ENCODE measurements at places on chromosomes 6 and 20. TPM values are rescaled to one million over a fixed set of nuclear protein-coding genes. Genes with fewer than 3 reads are reported as not detected.

The COL9A1 gene
- total RNA-seq: not detected

The TREM2 gene
- total RNA-seq: not detected

The SAPCD1 gene
- 13.2 TPM for total RNA-seq

The UBD gene
- not detected for total RNA-seq

The HDAC2 gene
- 101 TPM for total RNA-seq

The TMEM217 gene
- total RNA-seq: 2.5 TPM

GRCh38 chr20:51412951-51413481 is 129.5 kb downstream of the NFATC2 start:
- H3K27me3 ChIP-seq: no peaks in the 10 kb centered on the region
- peaks cover 60% of the 10 kb centered on the region for H3K36me3 ChIP-seq
- no peak for DNase-seq
- no peak overlapping the region for H3K4me3 ChIP-seq
- H3K27ac ChIP-seq: no peak overlapping the region
- peaks cover 76% of the 10 kb centered on the region for H3K4me1 ChIP-seq

DNA sequence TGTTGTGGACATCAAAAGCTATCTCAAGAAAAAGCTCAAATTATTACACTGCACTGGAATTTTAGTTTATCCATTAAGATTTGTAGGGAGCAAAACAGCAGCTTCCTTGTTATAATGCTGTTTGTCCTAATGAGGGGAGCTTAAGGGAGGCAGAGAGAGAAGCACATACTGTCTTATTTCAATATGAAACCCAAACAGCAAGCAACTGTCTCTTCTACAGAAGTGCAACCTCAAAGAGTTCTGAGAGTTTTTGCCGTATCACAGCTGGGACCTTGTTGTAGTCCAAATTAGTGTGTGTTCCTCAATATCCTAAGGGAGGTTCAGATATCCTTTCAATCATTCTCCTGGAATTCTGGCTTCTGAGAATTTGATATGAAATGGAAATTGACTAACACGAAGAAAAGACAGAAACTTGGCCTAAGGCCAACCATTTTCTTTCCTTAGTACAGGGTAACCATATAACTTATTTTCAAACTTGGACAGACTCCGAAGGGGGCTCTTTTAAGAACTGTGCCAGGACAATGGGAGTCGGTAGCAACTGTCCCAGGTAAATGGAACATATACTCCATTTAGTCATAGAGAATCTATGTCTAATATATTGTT is 149.3 kb upstream of the CCN2 start:
- no peak overlapping the region for H3K27ac ChIP-seq
- H3K4me3 ChIP-seq: no peak overlapping the region
- no peak for DNase-seq
- H3K27me3 ChIP-seq: peaks cover 2% of the 10 kb centered on the region
- no peaks in the 10 kb centered on the region for H3K4me1 ChIP-seq

GRCh38 chr20:45016089-45016671 is 49.9 kb downstream of the STK4 start:
- peak overlapping the region; percentile 80 for H3K27ac ChIP-seq
- H3K4me1 ChIP-seq: peaks cover 58% of the 10 kb centered on the region
- no peaks in the 10 kb centered on the region for H3K27me3 ChIP-seq
- H3K36me3 ChIP-seq: peaks cover 54% of the 10 kb centered on the region

- H3K27ac ChIP-seq: no peak overlapping the region
- DNase-seq: no peak
- H3K36me3 ChIP-seq: no peaks in the 10 kb centered on the region
- H3K27me3 ChIP-seq: peaks cover 4% of the 10 kb centered on the region
- H3K4me1 ChIP-seq: peaks cover 12% of the 10 kb centered on the region
Observed at GRCh38 chr6:87913974-87914373, 133.7 kb upstream of the SPACA1 start.

DNA sequence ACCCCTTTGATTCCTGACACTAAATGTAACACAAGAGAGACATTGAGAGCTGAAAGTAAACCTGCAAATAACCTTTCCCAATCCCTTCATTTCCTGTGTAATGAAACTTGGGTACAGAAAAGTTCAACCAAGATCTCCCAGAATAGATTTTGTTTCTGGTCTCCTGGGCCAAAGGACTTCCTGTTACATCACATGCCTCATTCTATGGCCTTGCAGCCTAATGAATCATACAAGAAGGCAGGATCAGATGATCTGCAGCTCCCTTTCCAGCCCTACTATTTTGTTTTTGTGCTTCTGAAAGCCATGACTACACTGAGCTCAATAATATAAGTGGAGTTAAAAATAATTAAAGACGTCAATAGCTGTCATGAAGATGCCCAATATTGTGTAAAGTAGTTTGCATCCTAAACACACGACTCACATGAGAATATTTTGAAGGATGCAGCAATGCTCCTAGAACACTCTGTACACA is 73.4 kb upstream of the NOX3 start:
- peaks cover 21% of the 10 kb centered on the region for H3K4me1 ChIP-seq
- no peak overlapping the region for H3K27ac ChIP-seq
- peaks cover 5% of the 10 kb centered on the region for H3K36me3 ChIP-seq
- H3K27me3 ChIP-seq: no peaks in the 10 kb centered on the region
- no peak overlapping the region for H3K4me3 ChIP-seq

GRCh38 chr6:49551866-49552129 is 1.3 kb downstream of the C6orf141 start:
- H3K36me3 ChIP-seq: no peaks in the 10 kb centered on the region
- peaks cover 25% of the 10 kb centered on the region for H3K4me1 ChIP-seq
- peak overlapping the region; percentile 7 for H3K27ac ChIP-seq
- H3K4me3 ChIP-seq: peak overlapping the region; percentile 67
- H3K27me3 ChIP-seq: peaks cover 27% of the 10 kb centered on the region

- H3K4me3 ChIP-seq: no peak overlapping the region
- no peaks in the 10 kb centered on the region for H3K4me1 ChIP-seq
- no peak for DNase-seq
- no peak overlapping the region for H3K27ac ChIP-seq
Observed at GRCh38 chr20:38196592-38196991, 31.5 kb upstream of the TGM2 start.

DNA sequence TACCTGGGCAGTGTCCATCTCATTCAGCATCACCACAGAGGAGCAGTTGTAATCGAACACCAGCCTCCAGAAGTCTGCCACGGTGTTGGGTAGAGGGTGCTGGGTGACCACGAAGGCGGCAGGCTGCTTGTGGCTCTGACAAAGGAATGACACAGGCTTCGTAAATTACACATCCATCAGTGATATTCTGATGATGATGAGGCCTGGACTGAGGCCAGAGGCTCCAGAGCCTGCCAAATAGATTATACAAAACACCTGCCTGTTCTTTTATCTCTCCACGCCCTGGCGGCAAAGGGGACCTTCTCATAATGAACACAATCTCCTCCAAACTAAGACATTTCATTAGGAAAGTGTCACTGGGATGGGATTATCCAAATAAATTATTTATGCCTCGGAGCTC is 480.2 kb upstream of the CHD6 start:
- H3K27ac ChIP-seq: no peak overlapping the region
- no peaks in the 10 kb centered on the region for H3K27me3 ChIP-seq
- no peak for DNase-seq
- no peaks in the 10 kb centered on the region for H3K36me3 ChIP-seq

- H3K4me1 ChIP-seq: no peaks in the 10 kb centered on the region
- H3K4me3 ChIP-seq: no peak overlapping the region
- H3K27ac ChIP-seq: no peak overlapping the region
- peak; percentile 69 for DNase-seq
- peaks cover 28% of the 10 kb centered on the region for H3K27me3 ChIP-seq
Observed at GRCh38 chr20:33209789-33210188, 7.4 kb upstream of the BPIFA3 start.

DNA sequence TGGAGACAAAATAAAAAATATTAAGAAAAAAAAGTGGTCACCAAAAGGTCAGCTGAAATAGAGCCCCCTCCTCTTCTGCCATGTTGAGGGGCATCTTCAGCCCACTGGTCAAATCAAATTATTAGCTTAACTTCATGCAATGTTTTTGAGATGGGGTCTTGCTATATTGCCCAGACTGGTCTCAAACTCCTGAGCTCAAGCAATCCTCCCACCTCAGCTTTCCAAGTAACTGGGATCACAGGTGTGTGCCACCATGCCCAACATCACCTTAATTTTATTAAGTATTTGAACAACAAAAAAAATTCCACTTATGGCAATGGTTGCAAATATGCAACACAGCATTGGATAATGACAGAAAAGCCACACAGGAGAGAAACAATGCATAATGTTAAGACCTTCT is 99.3 kb upstream of the BEND3 start:
- no peak for DNase-seq
- peaks cover 3% of the 10 kb centered on the region for H3K36me3 ChIP-seq
- no peaks in the 10 kb centered on the region for H3K27me3 ChIP-seq
- H3K27ac ChIP-seq: no peak overlapping the region
- peaks cover 7% of the 10 kb centered on the region for H3K4me1 ChIP-seq
- no peak overlapping the region for H3K4me3 ChIP-seq

DNA sequence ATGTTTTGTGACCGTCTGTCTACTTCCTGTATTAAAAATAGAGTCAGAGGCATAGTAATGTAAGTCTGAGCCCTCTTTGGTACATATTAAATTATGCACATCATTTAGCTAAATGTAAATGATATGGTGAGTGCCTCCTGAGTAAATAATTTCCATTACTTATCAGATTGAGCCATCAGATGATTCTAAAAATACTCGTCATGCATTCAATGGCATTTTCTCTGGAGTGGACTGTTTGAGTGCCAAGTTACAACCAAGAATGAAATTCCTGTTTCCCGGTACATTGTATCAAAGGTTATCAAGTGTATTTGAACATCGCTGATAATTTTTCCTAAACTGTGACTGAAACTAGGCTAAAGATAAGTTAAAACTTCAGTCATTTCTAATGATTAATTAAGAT is 81.0 kb downstream of the AKAP7 start:
- H3K36me3 ChIP-seq: peaks cover 9% of the 10 kb centered on the region
- peaks cover 34% of the 10 kb centered on the region for H3K4me1 ChIP-seq
- H3K4me3 ChIP-seq: no peak overlapping the region
- H3K27ac ChIP-seq: no peak overlapping the region
- no peaks in the 10 kb centered on the region for H3K27me3 ChIP-seq
